ENCODE measurements at places on chromosomes 3 and 15.

- no peak for DNase-seq
These were observed 671 bp upstream of the DCUN1D1 start for GRCh38 chr3:182981038-182981380.

- no peak for DNase-seq
These were observed 487.7 kb upstream of the RASGRP1 start for GRCh38 chr15:39052323-39052705.

DNA sequence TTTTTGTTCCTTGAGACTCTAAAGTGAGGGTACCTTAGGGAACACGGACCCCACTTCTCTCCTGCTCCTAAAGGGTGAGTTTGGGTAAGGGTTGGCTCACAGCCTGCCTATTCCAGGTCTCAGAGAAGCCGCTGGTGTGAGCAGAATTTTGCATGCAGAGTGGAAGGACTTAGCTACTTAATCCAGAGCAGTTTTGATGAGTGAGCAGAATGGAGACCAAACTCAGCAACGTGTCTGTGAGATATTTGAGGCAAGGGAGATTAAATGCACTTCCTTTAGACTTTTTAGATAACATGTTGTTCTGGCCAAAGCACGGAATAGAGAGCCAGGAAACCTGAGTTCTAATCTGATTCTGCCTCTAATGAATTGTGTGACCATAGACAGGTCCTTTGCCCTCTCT is 5.1 kb downstream of the SLC24A1 start:
- no peak for DNase-seq

GRCh38 chr15:89675606-89676005 is 3.6 kb downstream of the PLIN1 start:
- no peak for DNase-seq

DNA sequence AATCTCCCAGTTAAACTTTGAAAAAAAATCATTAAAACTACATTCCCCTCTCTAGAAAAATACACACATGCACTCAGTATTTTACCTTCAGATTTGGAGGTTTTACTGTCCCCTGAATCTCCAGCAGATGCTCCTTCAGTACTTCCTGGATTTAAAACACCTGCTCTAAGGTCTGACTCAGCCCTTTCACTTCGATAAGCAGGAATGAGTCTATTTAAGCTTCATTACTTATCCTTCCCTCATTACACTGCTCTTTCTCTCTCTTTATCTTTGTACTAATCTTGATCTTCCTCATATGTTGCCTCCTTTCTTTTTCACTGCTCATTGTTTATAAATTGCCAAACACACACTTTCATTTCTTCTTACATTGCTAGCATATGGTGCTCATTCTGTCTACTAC is 443.9 kb downstream of the DIPK2A start:
- DNase-seq: no peak

DNA sequence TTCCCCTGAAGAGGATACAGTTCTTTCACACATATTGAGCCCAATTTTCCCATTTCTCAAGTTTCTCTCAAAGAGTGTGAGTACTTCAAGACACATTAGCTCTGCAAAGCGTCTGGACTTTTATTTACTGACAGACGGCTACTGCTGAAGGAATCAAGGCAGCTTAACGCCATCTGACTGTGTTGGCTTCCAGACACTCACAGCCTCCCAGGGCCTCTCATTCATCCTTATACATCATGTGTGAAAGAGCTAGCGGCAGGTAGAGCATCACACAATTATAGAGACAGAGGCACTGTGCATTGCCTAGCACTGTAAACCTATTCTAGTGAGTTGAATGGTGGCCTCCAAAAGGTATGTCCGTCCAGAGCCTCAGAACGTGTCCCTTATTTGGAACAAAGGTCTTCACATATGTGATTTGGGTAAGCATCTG is 284.1 kb upstream of the STT3B start:
- DNase-seq: no peak

- no peak for DNase-seq
These were observed 9.7 kb upstream of the GATA2 start for GRCh38 chr3:128502712-128503111.

DNA sequence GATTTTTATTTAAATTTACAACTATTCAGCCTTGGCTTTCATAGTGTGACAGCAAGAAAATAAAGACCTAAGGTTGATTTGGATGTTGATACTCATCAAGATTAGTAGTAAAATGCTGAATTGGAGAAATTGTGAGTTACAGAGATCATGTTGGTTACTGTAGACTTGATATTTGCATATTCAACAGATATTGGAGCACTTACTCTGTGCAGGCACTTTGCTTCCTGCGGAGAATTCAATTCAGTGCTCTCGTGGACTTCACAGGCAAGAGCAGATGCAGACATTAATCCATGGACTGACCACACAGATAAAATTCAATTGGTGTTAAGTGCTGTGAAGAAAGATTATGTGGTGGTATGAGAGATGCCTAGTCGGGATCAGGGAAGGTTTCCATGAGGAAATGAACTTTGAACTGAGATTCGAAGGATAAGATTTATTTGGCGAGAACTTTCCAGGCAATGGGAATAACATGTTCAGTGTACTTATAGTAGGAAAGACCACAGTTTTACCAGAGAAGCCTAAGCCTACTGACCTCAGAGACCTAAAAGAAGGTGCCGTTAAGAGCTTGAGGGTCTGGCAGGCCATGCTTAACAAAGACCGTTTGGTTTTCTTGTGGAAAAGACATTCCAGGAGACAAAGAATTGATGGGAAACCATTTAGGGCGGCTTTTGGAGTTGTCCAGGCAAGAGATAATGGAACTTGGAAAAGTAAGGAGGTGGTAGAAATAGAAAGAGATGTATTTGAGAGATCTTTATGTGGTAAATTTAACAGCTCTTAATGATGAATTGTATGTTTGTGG is 4.3 kb downstream of the SELENOT start:
- DNase-seq: no peak

- DNase-seq: no peak
These were observed 74.6 kb downstream of the ZBTB20 start for GRCh38 chr3:115072265-115073021.

GRCh38 chr3:34504366-34504765 is 705.9 kb downstream of the PDCD6IP start:
- DNase-seq: no peak

DNA sequence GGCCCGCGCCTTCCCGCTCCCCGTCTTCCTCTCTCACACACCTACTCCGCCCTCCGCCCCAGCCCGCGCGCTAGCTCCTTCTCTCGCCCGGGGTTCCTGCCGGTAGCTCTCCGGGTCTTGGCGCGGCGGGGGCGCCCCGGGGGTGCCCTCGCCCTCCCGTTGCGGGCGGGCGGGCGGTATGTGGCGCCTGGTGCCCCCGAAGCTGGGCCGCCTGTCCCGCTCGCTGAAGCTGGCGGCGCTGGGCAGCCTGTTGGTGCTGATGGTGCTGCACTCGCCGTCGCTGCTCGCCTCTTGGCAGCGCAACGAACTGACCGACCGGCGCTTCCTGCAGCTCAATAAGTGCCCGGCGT is 507 bp downstream of the DIPK2A start:
- no peak for DNase-seq

DNA sequence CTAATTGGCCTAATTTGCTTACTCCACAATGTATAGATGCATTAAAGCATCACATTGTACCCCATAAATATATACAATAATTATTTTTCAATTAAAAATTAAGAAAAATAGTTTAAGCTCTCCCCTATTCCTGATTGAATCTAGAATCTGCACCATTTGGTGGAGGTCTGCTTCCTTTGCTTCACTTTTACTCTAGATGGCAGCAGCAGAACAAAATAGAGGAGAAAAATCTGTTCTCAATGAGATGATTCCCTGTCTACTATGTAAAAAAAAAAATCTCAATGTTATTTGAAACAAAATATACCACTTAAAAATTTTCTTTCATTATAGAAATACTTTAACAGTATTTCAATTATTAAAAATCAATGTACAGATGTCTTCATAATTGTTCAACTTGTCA is 109.6 kb upstream of the FXR1 start:
- DNase-seq: no peak

GRCh38 chr3:32867954-32868353 is 50.2 kb downstream of the TRIM71 start:
- no peak for DNase-seq

DNA sequence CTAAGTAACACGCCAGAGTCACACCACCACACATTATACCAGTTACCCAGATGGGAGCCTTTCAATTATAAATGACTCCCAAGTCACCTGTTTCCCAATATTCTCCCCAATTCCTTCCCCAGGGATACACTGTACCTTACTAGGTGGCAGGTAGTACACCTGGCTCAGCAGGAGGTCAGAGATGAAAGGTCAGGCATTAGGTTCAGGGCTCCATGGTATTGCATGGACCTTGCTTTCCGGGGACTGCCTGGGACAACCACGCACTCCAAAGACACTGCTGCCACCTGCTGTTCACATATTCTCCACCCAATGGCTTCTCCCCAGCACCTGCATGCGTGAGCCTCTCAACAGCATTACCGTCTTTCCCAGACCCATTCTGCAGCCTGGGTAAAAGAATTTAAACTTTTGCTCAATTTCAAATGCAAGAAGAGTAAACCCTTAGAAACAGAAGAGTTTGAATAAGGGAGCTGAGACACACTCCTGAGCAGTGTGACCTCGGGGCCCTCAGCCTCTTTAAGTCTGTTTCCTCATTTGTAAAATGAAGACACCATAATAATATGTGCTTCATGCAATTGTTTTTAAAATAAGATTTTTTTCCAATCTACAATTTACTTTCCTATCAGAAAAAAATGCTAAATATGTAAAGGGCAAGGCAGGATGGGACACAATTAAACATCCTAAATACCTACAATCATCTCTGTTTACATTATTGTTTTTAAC is 28.0 kb upstream of the LACTB start:
- DNase-seq: peak; percentile 3

- no peak for DNase-seq
These were observed 46.1 kb downstream of the ZFAND6 start for GRCh38 chr15:80105595-80105994.

GRCh38 chr15:38425269-38425668 is 28.7 kb upstream of the FAM98B start:
- DNase-seq: no peak

DNA sequence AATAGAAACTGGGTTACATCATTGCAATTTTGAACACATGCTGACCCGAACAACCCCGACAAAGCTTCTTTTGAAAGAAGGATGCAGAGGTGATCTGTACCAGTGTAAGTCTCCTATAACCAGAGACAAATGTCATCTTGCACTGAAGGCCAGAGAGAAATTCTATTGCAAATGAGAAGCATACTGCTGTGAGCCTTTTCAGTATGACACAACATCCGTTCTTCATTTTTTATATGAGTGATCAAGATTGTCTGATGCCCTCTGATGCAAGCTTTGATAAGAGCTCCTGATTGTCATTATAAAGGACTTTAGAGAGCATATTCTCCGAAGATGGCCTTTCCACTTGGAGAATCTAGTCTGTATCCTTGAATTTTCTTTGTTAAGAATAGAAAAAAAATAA is 36.9 kb downstream of the PCOLCE2 start:
- no peak for DNase-seq

GRCh38 chr3:160154033-160154432 is 71.2 kb upstream of the C3orf80 start:
- no peak for DNase-seq

GRCh38 chr3:127438371-127438770 is 150.5 kb upstream of the PRR20G start:
- no peak for DNase-seq

GRCh38 chr3:150412561-150413231 is 4.6 kb downstream of the TSC22D2 start:
- DNase-seq: no peak

DNA sequence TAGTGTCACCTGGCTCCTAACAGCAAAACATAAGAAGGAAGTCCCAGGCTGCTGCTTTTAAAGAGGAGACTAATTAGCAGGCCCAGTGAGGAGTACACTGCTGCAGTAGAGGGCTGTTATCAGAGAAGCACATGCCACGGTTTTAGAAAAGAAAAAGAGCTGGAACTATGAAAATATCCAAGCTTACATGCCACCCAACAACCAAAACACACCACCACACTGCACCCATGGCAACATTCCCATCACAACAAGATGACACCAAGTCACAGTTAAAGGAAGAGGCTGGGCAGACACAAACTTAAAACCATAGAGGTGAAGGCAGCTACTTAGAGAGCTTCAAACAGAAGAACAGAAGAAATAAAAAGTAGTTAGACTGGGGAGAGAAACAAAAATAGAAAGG is 37.0 kb downstream of the NPTN start:
- DNase-seq: no peak

DNA sequence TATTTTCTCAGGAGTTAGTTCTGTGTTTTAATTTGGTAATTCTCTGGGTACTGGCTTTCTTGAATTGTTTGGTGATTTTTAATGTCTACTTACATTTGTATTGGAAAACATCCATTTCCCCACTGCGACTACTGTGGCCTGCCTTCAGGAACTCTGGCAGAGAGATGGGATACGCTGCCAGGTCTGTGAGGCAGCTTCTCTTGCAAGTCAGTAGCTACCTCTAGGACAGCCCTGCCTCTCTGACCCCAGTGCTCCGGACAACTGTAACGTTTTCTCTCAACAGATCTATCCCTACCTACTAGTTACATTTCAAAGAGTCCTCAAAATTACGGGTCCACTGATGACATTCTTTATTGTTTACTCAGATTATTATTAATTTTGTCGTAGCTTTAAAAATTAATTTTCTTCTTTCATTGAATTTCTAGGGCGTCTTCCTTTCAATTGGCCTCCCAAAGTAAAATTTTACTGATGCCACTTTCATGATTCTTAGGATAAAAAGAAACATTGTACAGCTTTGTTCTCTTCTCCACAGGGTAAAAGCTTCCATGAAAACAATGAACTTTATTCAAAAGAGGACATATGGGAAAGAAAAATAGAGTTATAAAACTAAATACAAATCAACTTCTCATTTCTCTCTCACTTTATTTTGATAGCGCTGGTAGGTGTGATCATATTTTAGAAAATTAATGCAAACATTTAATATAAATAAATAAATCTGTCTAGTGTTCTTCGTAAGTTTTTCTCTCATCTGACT is 123.2 kb upstream of the GOLGA8J start:
- DNase-seq: no peak

- no peak for DNase-seq
These were observed 57.2 kb upstream of the RGMA start for GRCh38 chr15:93146196-93146595.

DNA sequence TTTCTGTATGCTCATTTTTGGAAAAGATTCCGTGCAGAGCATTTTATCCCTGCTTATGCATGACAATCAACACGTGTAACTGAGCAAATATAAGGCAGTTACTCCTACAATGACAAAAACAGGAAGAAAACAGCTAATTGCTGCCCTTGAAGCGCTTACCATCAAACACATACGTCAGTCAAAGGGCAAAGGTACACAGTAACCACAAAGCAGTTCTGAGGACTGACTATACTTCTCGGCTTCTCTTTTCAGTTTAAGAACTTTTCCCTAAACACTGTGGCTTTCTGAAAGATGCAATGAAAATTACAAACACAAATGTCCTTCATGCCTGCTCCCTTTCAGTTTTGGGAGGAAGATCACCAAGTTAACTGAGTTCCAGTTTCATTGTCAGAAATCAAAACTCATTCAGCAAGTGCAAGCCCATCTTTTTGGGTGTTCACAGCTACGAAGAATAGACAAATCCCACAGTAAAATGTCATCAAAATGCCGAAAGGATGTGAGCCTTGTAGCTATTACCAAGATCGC is 602.8 kb downstream of the FOXP1 start:
- DNase-seq: no peak
